ENCODE measurements at places on chromosomes 3 and 15.

DNA sequence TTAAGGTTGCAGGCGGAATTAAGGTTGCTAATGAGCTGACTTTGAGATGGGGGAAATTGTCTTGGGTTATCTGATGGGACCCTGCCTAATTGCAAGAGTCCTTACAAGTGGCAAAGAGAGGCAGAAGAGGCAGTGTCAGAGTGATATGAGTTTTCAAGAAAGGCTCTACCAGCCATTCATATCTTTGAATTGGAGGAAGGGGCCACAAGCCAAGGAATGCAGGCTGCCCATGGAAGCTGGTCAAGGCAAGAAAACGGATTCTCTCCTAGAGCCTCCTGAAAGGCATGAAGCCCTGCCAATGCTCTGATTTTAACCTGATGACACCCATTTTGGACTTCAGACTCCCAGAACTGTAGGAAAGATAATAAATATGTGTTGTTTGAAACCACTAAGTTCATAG lies 20.6 kb upstream of the SMAD6 start:
- no peak for DNase-seq

DNA sequence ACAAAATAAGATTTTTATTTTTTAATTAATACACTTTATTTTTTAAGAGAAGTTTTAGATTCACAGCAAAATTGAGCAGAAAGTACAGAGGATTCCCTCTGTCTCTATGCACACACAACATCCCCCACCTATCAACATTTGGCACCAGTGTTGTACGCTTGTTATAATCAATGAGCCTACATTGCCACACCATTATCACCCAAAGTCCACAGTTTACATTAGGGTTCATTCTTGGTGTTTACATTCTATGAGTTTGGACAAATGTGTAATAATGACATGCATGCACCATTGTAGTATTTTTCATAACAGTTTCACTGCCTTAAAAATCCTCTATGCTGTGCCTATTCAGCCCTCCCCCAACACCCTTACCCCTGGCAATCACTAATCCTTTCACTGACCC lies 51.3 kb upstream of the TTBK2 start:
- DNase-seq = no peak

DNA sequence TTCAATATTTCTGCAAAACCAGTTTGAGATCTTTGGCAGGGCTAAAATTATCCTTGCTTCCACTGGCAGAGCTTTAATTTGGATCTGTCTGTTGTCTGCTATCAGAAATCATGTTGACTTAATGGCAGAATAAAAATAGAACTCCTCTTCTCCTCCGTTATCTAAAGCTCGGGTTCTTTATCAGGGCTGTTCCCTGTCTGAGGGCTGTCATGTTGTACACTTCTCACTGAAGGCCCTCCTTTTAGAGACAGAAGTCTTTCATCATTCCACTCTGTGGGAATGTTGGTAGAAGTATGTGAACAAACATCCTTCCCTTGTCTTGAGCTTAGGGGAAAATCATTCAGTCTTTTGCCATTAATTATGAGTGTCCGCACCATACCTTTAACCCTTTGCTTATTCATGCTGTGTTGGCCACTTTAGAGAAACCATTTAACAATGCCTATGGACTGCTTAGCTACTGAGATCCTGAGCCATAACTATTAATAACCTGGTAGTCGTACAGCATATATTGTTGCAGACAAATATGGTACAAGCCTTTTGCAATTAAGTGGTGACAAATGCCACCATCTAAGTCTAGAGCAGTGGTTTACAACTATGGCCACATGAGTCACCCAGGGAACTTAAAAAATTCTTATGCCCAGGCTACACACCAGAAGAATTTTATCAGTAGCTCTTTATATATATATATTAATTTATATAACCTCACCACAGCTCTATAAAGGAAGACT lies 226.0 kb upstream of the TPM1 start:
- DNase-seq = no peak

DNA sequence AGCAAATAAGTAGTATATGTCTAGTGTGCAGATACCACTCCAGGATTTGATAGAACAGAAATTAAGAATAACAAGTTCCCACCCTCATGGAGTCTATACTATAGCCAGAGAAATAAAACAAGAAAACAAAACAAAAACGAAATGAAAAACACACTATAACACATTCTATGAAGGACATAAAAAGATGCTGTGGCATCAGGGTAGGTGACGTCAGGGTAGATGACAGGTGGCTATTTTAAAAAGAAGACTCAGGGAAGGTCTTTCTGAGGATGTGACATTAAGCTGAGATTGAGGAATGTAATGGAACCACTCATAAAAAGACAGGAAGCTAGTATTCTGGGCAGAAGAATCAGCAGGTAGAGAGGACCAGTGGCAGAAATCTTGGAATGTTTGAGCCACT lies 469.6 kb downstream of the RAP2B start:
- DNase-seq = no peak

DNA sequence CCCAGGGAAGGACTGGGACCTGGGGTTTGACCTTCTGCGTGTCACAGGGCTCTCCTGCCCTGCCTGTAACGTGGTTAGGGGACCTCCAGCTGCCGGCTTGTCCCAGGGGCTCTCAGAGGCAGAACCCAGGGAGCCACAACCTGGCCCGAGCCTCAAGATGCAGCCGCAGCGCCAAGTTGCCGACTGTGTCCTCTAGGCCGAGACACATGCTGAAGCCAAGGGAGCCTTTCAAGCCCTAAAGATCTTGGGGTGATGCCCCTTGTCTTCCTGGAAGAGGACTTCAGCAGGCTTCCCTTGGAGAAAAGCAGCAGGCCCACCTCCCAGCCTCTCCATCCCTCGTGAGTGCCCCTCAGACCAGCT lies 7.2 kb downstream of the DNAJB8 start:
- DNase-seq = no peak

DNA sequence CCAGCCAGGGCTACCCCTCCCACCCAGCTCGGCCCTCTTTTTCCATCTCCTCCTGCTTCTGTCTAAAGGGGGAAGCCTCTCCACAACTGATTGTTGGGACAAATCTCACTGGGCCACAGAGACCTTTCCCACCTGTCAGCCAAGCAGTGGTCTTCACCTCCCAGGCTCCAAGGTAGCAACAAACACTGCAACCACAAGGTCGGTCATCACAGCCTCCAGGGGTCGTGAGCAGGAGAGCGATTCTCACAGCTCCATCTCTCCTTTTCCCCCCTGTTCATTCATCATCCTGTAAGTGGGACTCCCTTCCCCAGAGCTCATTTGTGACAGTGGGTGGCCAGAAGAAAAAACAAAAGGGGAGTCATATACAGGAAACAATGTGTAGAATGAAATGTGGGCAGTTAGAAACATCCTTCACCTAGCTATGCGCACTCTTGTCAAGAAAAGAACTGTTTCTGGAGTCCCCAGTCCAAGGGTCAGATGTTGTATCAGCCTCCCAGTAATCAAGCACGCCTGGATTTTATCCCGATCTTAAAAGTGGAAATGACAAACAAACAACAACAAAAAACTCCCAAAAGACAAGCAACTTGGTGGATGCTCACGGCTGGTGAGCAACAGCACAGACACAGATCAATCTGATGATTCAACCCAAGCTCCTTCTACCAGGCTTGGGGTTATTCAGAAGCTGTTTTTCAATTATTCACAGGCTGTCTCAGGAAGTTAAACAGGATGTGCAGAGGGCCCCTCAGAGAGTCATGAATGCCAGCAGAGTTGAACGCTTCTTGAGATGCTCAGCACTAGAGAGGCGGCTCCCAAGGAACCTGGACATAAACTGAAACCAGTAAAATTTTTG lies 22.4 kb downstream of the LYZL4 start:
- peak; percentile 60 for DNase-seq

DNA sequence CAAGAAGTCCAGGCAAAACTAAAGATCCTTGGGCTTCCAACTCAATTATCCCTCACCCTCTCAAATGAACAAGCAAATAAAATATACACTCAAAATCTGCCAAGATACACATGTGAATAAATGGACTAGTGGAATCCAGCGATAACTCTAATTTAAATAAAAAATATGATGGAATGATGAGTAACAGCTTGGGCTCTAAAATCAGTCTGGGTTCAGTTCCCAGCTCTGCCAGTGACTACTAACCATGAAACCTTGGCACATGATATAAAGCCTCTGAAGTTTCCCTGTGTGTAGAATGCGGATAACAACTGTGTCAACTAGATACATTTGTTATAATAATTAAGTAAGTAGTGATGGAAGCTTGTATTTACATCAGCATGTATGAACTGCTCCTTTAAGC lies 81.3 kb downstream of the CADPS start:
- DNase-seq = no peak

GRCh38 chr3:110027446-110028080 lies 690.2 kb upstream of the DPPA4 start:
- DNase-seq = no peak

DNA sequence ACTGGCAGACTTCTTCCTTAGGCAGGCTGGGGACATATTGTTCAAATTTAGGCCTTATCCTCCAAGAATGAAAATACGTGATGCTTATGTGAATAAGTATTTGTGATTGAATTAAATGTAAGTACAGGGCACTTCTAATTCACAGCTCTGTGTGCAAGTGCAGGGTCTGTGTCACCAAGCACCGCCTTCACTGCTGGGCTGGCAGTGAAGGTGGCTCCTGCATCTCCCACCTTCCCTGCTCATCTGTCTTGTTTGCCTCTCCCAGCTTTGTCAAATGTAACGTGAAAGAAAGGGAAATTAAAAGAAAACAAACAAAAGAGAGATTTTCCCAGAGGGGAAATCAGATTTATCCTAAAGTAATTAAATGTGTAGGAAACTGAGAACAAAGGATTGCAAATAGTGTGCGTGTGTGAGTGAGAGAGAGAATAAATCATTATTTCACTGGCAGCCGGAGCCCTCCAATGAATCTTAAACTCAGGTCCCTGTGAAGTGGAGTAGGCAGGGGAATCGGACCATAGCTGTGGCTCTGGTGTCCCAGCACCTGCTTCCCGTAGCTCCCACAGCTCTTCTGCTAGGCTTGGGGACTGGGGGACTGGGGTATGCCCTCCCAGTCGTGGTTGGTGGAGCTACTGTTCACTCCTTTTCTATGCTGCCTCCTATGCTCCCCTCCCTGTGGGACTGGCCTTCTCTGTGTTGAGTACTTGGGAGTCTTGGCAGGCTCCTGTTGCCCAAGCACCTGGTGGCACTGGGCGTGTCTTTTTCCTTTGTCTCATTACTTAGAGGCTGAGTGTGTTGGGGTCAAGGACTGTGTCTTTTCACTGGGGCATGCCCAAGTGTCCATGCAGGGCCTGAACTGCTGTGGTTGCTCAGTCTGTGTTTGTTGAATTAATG lies 222.2 kb downstream of the EPHB1 start:
- no peak for DNase-seq

DNA sequence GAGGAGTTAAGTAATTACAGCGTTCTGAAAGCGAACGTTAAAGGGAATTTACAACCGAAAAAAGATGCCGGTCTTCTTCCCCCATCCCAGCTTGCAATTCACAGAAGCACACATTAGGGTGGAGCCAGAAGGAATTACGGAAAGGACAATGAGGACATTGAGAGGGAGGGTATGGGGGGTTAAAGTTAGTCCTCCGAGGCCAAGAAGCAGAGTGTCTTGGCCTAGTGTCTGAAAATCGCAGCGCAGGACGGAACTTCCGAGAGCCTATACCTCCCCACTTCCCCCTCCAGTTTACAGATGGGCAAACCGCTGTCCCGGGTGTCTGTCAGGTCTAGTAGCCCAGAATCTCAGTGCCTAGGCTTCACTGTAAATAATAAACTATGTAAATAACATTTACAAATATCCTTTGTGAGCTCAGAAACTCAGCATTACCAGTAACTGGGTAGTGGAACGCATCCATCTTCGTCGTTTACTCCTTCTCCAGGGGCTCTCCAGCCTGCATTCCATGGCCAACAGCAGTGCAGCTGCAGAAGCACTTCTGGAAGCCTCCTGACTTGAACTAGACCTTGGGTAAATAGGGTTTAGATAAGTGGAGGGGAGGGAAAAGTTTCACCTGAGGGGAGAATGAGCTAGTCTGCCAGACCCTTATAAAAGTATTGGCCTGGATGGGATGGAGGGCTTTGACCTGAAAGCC lies 922 bp downstream of the ADPRH start:
- peak; percentile 37 for DNase-seq

- peak; percentile 28 for DNase-seq
Measured at GRCh38 chr3:72437661-72438406, 410.4 kb downstream of the SHQ1 start.

DNA sequence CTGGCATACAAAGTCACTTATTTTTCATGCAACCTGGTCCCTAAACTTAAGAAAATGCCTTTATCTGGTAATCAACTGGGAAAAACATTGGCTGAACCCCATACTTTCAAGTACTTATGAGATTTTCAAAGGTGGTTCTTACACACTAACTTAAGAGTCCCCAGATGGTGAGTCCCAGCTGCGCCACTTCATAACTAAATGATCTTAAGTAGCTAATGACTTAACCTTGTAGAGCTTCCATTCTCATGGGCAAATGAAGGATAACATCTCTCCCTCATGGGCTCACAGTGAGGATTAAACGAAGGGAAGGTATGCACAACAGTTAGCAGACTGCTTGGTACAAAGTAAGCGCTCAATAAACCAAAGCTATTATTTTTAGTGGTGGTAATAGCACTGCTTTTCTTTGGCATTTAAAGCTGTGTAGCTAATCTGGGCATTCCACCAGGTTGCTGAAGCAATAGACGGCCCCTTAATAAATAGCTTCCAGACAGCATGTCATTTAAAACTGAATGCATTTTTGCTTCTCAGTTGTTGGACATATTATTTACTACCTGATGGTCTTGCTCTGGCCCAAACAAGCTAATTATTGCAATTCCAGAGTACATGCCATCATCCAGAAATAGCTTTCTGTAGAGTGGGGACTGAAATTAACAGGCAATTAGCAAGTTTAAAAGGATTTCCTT lies 55.4 kb downstream of the LIPC start:
- no peak for DNase-seq

- no peak for DNase-seq
Measured at GRCh38 chr15:67006083-67007065, 59.0 kb upstream of the SMAD3 start.

GRCh38 chr3:119343719-119344118 lies 49.5 kb downstream of the ARHGAP31 start:
- DNase-seq = no peak

DNA sequence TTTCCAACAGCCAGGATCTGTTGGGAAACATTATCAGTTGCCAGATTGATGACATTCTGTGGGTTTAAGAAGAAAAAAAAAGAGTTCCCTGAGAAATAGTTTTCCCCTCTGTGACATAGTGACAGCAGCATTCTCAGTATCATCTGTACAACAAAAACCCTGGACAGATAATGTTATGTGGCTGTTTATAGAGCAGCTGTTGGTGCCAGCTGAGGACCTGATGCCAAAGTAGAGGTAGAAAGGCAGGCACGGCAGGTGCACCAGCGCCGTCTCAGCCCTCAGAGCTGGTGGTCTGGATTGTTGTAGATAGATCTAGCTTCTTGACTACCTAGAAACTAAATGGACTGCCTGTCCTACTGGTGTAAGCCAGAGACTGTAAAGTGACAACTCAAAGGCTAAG lies 56.2 kb upstream of the FILIP1L start:
- DNase-seq = no peak

- DNase-seq = no peak
Measured at GRCh38 chr3:63290686-63291085, 12.6 kb downstream of the SYNPR start.

GRCh38 chr3:194397757-194398312 lies 1.2 kb downstream of the GP5 start:
- DNase-seq = peak; percentile 35

Measured in activated CD4-positive, alpha-beta T cell treated with anti-CD3 and anti-CD28 coated beads, Interleukin-10, Interleukin-2, amounts not matched to agents 100 ng/mL and 50 ng/mL, durations not matched to agents 16 hours and 8 hours (primary cell).